ENCODE measurements at places on chromosomes 3 and 15.
A peak's percentile ranks its signal among the peaks of the same experiment; 100 is the strongest.

GRCh38 chr3:101509811-101510210 lies 3.2 kb downstream of the SENP7 start:
- peak; percentile 67 for DNase-seq

- DNase-seq, result peak; percentile 65
Observed at GRCh38 chr3:132595014-132595413, 2.1 kb upstream of the ACKR4 start.

GRCh38 chr15:93820566-93820965 lies 410.8 kb upstream of the MCTP2 start:
- DNase-seq, result no peak

- DNase-seq, result no peak
Observed at GRCh38 chr15:100900136-100900794, 18.9 kb upstream of the LRRK1 start.

DNA sequence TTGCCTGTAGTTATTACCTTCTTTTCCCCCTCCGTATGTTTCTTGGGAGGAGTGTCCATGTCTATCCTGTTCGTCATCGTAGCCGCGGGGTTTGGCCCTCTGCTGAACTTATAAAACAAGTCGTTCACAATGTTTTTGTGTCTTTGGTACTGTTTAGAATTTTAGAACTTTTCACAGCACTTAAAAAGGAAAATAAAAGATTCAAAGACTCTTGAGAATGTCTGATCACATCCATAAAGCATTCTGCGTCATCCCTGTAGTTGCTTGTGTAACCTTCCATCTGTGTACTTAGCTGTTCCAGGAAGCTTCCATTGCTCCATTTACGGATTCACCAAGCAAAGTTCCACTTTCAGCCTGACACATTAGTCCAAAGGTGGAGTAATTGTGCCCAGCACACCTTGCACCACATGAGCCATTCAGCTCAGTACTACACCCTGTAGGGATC lies 677.1 kb upstream of the NR2F2 start:
- DNase-seq, result peak; percentile 43

DNA sequence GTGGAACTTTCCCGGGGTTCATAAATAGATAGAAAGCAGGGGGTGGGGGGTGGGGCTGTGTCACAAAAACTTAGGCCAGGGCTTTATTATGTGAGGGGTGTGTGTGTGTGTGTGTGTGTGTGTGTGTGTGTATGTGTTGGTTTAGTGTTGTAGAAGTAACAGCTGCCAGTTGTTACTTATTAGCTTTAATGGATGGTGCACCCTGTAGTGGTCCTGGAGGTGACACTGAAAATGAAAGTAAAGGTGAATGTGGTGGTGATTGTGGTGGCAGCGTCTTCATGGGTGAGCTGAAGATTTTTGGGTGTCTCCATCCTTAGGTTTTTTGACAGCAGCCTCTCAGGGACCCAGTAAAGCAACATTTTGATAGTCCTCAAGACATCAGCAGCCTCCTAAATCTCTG lies 449.9 kb downstream of the PDCD6IP start:
- DNase-seq, result no peak

DNA sequence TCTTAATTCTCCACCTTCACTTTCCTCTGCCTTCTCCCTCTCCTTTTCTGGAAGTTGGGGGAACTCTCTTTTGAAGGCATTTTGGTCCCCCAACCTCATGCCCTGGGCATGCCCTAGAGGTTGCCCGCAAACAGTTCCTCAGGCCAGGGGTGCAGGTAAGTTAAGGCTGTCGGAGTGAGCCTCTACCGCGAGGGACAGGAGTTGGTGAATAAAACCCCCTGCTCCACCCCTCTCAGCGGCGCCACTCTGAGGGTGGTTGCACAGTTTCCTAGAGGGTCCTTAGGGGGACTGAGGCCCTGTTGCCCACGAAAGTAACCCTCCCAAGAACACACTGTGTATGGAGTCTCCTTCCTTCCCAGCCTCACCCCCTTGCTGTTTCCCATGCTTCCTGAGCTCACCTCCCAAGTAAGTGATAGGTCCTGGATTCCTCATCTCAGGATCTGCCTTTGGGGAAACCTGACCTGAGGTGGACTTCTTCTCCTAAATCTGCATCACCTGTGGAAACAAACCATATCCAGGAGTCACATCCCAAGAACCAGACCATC lies 23.1 kb upstream of the THSD4 start:
- DNase-seq, result no peak

DNA sequence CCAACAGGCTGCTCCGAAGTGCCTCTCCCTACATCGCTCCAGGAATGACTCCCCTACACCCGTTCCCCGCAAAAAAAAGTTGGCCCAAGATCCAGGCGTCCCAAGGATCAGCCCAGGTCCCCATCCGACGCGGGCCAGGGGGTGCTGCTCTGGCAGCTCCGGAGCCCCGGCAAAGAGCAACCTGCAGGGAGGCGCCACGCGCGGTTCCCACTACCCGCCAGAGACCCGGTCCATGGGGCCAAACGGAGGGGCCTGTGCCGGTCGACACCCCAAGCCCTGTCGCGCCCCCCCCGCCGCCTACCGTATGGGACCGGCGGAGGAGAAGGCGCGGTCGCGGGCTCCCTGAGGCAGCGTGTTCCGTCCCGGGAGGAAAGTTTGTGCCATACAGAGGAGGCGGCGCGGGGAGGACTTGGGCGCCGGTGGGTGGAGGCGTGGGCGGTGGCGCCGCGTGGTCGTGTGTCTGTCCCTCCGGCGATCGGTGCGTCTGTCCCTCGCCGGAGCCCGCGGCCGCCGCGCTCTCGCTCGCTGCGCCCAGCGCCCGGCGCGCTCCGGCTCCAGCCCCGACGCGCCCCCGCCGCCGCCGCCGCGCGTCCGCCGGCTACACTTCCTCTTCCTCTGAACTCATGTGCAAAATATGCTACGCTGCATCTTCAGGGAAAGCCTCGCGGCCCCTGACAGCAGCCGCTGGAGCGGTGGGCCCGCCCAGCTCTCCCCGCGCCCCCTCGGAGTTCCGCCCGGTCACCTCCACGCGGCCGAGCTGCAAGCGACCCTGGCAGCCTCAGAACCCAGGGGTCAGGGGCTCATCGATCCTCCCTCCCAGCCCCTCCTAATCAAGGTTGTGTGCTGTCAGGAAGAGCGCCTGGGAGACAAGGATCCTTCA lies at the start of gene RFTN1:
RFTN1 (minus strand) TSS at position 559 of the 880 bp plus-strand sequence. CDS start 19,830 bp downstream, outside the sequence.
- peak; percentile 21 for DNase-seq

GRCh38 chr3:43485931-43486330 lies 135.9 kb downstream of the ANO10 start:
- no peak for DNase-seq

- no peak for DNase-seq
Observed at GRCh38 chr3:183287301-183287971, 34.4 kb downstream of the B3GNT5 start.

DNA sequence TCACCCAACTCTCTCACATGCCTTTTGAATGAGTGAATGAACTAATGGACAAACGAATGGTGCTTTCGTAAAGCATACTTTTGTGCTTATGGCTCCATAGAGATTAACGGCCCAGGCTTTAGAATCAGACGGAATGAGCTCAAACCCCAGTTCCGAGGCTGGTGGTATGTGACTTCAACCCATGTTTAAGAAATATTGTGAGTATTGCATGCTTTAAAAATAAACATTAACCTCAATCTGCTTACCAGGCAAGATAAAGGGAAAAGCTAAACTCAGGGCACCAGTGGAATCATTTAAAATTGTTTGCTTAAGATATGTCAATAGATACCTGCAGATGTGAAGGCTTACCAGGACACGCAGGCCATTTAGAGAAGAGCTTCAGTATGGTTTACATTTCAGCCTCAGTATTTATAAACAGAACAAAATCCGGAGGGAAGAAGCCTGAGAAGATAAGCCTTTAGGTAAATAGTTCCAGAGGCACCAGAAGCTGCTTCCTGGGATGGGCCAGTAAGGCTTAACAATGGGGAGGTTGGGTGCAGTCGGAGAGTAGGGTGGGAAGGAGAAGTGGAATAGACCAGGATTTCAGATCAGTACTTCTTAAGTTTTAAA lies 186.4 kb downstream of the ADAMTS9 start:
- DNase-seq, result no peak

DNA sequence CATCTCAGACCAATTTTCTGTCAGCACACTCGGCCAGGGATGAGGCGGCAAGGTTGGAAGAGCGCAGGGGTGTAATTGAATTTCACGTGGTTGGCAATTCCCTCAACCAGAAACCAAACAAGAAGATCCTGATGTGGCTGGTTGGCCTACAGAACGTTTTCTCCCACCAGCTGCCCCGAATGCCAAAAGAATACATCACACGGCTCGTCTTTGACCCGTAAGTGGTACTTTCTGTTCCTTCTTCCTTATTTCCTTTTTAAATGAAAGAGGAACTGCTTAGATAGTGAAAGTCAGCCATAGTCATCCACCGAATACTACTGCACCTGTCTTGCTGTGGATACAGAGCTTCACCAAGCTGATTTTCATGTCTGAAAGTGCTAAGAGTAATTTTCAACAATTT lies 60.1 kb downstream of the SGO1 start:
- peak; percentile 2 for DNase-seq
